NCI-H146 (cell line): ENCODE measurements at places on chromosomes 13 and 19.

DNA sequence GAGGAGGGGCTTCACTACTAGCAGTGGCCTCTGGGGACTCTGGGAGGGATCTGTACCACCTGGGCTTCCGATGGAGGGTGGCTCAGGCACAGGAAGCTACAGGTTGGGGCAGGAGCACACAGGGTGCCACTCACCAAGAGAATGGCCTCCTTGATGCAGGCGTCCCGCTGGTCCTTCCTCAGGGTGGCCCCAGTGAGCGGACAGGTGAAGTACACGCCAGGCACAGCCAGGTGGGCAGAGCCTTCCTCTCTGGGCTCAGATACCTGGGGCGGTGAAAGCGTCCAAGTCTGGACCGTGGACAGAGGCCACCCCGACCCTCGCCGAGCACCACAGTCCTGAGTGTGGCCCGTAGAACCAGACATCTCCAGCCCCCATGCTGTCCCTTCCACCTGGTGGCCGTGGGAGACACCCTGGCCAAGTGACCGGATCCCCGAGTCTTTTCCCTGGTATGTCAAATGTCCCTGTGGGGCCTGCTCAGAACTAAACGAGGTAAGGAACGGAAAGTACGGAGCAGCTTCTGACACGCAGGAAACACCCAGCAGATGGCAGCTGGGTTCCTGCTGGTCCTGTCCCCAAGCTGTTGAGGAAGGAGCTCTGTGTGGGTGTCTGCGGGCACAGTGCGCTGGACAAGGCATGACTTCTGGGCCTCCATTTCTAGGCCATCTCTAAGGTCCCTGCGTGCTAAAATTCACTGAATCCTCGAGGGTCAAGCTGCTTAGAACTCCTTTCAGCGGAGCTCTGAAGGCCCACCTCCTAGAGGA lies 5.2 kb downstream of the UBXN6 start:
- no peak for DNase-seq

DNA sequence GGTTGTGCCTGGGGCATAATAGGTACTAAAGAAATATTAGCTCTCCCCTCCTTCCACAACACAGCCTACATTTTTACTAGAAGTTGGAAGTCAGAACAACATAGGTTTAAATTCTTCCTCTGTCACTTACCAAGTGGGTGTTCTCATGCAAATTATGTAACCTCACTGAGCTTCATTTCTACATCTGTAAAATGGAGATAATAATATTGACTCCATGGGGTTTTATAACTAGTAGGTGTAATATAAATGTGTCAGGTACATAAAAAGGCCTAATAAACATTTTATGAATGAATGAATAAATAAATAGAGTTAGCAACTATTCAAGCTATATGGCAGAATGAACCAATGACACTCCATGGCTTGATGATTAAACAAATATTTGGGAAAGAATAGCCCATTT lies 27.1 kb upstream of the SERP2 start:
- DNase-seq: no peak

- DNase-seq: no peak
These were observed 9.8 kb downstream of the ZNF333 start for GRCh38 chr19:14699641-14700040.

DNA sequence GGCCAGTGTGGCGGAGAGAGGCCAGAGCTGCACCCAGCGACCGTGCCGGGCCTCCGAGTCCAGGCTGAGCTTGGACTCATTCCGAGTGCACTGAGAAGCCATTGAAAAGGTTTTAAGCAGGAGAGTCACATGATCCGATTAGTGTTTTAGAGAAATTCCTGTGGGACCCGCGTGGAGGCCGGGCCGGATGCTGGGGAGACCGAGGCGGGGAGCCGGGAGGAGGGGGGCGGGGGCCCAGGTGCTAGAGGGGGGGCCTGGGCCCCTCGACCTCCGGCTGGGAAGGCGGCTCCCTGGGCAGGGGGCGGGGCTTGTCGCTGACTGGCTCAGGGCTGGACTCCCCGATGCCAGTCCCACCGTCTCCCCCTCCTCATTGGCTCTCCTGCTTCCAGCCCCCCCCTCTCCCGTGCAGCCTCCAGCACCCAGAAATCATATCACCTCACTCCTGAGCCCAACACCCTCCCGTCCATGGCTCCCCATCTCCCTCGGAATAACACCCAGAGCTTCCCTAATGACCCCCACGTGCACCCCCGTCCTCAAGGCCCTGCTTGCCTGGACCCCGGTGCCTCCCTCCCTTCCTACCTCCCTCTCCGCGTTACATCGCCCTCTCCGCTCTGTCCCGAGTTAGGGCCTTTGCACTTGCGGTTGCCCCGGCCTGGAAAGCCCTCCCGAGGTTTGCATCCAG lies 5.2 kb upstream of the ZNF579 start:
- peak; percentile 90 for DNase-seq

DNA sequence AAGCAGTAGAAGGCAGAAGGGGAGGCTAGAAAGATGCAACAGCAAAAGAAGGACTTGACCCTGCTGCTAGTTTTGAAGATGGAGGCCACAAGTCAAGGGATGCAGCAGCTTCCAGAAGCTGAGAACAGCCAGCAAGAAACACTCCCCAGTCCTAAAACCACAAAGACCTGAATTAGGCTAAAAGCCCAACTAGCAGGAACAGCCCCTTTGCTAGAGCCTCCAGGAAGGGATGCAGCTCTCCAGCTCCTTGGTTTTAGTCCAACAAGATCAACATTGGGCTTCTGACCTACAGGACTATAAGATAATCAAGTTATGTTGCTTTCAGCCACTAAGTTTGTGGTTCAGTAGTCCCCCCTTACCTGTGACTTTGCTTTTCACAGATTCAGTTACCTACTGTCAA lies 10.5 kb upstream of the LATS2 start:
- DNase-seq: no peak
